ENCODE measurements at places on chromosomes 12 and 14.

DNA sequence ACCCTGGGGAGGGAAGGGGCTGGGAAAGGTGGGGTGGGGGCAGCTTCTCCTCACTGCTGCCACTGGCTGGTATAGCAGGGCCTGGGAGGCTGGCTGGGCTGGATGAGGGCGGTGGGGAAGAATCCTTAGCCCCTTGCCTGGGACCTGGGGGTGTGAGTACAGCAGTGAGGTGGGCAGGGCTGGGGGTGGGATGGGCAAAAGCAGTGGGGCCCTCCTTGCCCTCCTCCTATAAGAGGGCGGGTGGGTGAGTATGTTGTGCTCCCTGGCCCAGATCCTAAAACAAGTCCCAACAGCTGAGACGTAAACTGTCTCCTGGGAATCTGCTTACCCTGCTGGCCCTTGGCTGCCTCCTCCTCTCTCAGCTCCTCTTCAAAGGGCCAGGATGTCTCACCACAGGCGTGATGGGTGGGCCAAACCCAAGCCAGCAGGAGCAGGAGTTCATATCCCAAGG lies 2.2 kb downstream of the NCKAP5L start:
- no peak for DNase-seq

- DNase-seq: no peak
Measured at GRCh38 chr14:91893007-91893406, 25.7 kb upstream of the TC2N start.

DNA sequence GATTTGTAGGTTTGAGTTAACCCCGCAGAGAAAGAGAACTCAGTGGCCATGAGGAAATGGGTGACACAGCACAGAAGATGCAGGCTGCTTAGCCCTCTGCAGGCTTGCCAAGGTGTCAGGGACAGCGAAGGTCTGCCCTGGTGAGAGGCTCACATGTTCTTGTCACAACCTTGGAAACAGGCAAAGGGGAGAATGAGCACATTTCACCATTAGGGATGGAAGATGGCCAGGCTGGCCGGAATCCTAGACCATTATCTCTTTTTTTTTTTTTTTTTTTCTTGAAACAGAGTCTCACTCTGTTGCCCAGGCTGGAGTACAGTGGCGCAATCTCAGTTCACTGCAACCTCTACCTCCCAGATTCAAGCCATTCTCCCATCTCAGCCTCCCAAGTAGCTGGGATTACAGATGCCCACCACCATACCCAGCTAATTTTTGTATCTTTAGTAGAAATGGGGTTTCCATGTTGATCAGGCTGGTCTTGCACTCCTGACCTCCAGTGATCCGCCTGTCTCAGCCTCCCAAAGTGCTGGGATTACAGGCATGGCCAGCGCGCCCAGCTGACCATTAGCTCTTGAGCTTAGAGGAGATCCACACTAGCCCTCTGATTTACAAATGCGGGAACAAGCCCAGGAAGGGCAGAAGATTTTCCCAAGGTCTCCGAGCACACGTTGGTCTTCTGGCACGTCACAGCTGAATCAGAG lies 34.6 kb downstream of the LTBP2 start:
- DNase-seq: no peak

DNA sequence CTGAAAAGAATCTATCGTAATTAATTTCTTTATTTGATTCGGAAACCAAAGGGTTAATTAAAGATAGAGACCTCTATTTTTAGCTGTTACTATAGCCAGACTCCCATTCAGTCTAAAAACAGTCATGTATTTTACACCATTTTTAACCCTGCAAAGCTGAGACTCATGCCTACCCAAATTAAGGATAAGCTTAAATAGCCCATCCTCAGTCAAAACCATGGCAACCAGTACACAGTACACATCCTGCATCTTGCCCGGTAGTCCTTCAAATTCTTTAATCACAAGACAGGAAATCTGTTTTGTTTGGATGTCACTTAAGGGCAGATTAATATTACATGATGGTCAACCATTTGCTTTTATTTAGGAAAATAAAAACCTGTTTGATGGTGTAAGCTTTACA lies 25.5 kb upstream of the KCNK10 start:
- no peak for DNase-seq

- no peak for DNase-seq
Measured at GRCh38 chr14:106826833-106827369, 1300.5 kb downstream of the TMEM121 start.

- DNase-seq: no peak
Measured at GRCh38 chr12:95942101-95942523, 302 bp downstream of the CCDC38 start.

Data from stimulated activated CD4-positive, alpha-beta T cell treated with anti-CD3 and anti-CD28 coated beads, Interleukin-2, amount 100 ng/mL, for 24 hours (primary cell).